T-helper 1 cell (primary cell): ENCODE measurements at places on chromosomes 1 and 21.

GRCh38 chr1:89547563-89548116 lies 23.0 kb downstream of the LRRC8B start:
- no peak for DNase-seq

DNA sequence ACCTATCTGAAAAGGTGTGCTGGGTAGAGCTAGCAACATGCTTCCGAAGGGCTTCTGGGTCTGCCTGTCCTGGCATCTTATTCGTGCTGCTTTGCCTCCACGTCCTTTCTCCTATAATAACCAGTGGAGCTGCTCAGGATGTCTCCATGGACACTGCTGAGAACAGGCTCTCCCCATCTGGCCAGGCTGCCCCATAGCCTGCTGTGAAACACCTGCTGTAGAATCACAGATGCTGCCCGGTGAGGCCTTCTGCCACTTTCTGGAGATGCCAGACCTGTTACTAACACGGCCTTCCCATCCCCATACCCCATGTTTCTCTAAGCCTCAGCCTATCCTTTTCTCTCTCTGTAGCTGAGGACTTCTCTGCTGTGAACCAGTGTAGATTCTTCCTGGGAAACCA lies 120.5 kb downstream of the IER5 start:
- no peak for DNase-seq

- DNase-seq: no peak
Observed at GRCh38 chr1:200967693-200968468, 55.6 kb downstream of the KIF21B start.

DNA sequence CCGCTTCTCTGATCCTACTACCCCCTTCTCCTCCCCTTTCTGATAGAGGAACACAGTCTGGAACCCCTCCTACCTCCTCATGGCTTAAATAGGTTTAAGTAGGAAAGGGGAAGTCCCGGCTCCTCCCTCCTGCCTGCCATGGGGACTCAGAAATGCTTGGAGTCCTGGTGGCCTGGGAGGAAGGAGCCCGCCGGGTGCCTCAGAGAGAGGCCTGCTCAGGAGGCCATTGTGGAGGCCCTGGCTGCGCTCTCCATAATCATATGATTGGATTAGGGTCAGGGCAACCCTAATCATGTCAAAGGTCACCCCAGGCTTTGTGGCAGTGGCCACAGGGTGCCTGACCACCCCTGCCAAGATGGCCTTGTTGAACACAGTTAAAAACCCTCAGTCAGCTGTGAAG lies 29.0 kb downstream of the WNT3A start:
- DNase-seq: no peak

GRCh38 chr1:164660775-164661174 lies 101.8 kb downstream of the PBX1 start:
- no peak for DNase-seq
